ENCODE measurements at places on chromosomes 11 and 22.

DNA sequence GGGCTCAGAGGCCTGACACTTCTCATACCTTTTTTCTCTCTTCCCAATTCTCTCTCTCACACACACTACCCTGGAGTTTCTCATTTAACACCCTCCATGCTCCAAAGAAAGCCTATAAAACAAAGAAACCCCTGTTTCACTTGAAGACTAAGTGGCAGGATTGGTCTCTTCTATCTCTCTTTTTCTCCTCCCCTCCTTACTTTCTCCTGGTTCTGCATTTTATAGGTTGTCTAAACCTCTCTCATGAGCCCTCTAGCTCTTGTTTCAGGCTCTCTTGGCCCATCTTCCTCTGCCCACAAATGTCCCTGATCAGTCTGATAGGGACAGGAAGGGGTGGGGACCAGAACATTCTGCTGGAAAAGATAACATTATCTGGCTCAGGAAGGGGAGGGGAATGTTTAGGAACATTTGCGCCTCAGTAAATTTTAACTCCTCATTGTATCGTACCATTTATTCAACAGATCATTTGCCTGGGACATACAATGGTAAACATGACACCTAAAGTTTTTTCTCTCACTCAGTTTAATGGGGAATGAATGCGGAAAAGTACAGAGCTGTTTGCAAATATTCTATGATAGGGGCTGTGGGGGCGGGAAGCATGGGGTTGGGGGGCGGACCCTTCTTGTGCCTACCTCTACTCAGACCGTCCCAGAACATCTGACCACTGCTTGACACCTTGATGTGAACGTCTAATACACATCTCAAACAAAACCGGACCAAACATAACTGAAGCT is 10.8 kb downstream of the CRYBA4 start:
- no peak overlapping the region for H3K4me3 ChIP-seq
- no peak for DNase-seq
- H3K4me1 ChIP-seq, result peaks cover 14% of the 10 kb centered on the region
- H3K36me3 ChIP-seq, result no peaks in the 10 kb centered on the region
- H3K27ac ChIP-seq, result no peak overlapping the region

DNA sequence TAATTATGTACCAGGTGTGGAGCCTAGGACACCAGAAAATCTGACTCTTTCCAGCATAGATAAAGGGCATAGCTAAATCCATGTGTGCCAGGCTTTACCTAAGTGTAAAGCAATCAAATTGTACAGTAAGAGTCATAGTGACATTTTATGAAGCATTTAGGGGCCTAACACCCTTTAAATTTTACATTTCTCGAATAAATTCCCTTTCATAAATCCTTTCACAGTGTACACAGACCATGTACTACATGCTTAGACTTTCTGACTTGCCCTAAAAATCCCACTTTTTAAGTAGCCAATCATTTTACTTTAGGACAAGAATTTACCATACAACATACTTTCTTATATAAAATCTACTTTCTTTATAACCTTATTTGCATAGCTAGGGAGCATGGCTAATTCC is 727.6 kb upstream of the LUZP2 start:
- no peaks in the 10 kb centered on the region for H3K36me3 ChIP-seq
- no peaks in the 10 kb centered on the region for H3K27me3 ChIP-seq
- H3K27ac ChIP-seq, result no peak overlapping the region
- H3K4me1 ChIP-seq, result no peaks in the 10 kb centered on the region
- no peak overlapping the region for H3K4me3 ChIP-seq

DNA sequence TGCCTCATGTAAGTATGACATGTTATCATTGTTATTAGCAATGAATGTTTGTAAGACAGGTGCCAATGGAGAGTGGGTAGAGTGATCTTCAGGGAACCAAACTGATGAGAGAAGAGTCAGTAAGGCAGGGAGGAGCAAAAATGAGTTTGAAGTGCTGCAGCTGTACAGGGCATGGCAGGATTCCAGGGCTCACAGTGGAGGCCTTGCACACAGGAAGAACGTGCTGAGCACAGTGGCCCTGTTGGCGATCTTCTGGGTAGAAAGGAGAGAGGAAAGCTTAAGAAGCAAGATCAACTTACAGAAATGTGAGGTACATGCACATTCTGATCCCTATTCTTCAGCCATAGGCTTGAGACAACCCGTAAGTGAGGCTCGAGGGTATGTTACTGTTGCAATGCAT is 219.3 kb upstream of the TMEM45B start:
- H3K27me3 ChIP-seq, result no peaks in the 10 kb centered on the region
- no peaks in the 10 kb centered on the region for H3K36me3 ChIP-seq
- no peaks in the 10 kb centered on the region for H3K4me1 ChIP-seq
- H3K27ac ChIP-seq, result no peak overlapping the region

GRCh38 chr11:14380947-14381561 is 22.1 kb upstream of the RRAS2 start:
- H3K27me3 ChIP-seq, result no peaks in the 10 kb centered on the region
- peak; percentile 46 for DNase-seq
- H3K27ac ChIP-seq, result no peak overlapping the region
- no peaks in the 10 kb centered on the region for H3K36me3 ChIP-seq
- H3K4me3 ChIP-seq, result peak overlapping the region; percentile 55

DNA sequence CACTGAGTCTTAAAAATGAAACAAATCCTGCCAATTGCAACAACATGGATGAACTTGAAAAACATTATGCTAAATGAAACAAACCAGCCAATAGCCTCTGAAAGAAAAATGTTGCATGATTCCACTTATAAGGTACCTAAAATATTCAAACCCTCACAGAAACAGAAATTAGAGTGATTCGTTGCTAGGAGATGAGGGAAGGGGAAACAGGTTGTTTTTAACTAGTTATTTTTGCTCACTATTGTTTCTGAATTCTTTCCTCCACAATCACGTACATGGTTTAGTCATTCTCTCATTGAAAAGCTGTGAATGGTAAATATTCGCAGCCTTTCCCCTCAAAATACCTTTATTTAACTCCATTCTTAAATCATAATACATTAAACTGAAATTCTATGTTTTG is 14.0 kb upstream of the TYR start:
- H3K27ac ChIP-seq, result no peak overlapping the region
- no peak overlapping the region for H3K4me3 ChIP-seq
- no peaks in the 10 kb centered on the region for H3K27me3 ChIP-seq
- no peaks in the 10 kb centered on the region for H3K36me3 ChIP-seq
- H3K4me1 ChIP-seq, result no peaks in the 10 kb centered on the region

- H3K27ac ChIP-seq, result no peak overlapping the region
- H3K36me3 ChIP-seq, result no peaks in the 10 kb centered on the region
- no peaks in the 10 kb centered on the region for H3K4me1 ChIP-seq
- H3K4me3 ChIP-seq, result no peak overlapping the region
- no peaks in the 10 kb centered on the region for H3K27me3 ChIP-seq
These were observed 142.2 kb downstream of the HIPK3 start for GRCh38 chr11:33399421-33399820.

GRCh38 chr11:10955616-10956015 is 97.8 kb upstream of the ZBED5 start:
- DNase-seq, result no peak
- no peak overlapping the region for H3K4me3 ChIP-seq
- H3K36me3 ChIP-seq, result no peaks in the 10 kb centered on the region
- no peak overlapping the region for H3K27ac ChIP-seq
- no peaks in the 10 kb centered on the region for H3K4me1 ChIP-seq

DNA sequence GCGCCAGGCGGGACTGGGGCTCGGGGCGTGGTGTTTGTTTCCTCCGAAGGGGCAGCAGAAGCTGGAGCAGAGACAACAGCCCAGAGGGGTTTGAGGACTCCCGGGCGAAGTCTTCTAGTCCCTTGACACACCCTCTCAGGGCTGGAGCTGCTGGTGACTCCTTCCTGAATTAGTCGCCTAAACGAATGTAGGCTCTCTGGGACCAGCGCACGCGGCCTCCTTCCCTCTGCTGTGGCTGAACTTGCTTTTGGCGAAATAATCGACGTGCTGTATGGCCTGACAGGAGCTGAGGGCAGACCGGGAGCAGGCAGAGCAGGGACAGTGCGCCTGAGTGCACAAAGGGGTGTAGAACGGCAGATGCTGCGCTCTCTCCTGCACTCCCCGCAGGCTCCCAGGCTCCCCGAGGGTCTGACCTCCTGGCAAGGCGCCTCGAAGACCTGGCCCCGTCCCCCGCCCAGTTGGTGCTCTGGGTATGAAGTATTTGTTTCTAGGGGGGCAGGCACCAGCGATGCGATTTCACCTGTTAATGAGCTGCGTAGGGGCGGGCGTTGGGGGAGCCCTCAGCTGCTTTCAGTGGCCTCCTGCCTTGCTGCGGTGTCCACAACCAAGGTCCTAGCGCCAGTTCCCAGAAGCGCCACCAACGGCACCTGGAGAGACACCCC is 5.3 kb downstream of the SLC17A6 start:
- H3K27me3 ChIP-seq, result no peaks in the 10 kb centered on the region
- no peak for DNase-seq
- H3K27ac ChIP-seq, result no peak overlapping the region
- no peak overlapping the region for H3K4me3 ChIP-seq

DNA sequence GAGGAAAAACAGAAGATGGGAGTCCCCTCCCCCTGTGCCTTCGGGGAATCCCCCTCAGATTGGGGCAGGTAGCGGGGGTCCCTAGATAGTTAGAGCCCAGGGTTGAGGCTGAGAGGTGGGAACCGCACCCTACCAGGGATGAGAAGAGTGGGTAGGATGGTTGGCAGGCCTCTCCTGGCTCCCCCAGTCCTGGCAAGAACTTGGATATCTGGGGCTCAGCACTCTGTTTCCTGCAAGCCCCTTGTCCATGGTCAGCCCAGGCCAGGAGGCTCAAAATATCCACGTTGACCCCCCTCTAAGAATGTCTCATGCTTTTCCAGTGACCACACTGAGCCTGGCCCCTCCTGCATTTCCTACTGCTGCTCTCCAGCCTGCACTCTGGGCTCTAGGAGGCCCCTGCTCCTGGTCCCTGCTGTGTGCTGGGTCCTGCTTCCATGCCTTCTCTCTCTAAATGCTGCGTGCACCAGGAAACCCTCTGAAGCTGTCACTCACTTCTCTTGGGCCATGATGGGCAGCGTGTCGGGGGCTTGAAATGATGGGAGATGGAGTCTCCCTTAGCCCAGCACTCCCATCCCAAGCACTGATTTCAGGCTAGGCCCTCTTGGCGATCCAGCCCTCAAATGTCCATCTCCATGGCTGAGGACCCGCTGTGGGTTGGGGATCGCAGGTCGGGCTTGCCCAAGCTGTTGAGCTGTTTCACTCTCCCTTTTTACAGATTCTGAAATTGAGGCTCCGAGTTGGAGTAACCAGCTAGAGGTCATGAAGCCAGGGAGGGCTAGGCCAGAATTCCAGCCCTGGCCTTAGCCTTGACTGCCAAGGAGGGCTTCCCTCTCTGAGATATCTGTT is 2.0 kb downstream of the MAP3K11 start:
- peaks cover 11% of the 10 kb centered on the region for H3K4me1 ChIP-seq
- no peak overlapping the region for H3K4me3 ChIP-seq
- no peaks in the 10 kb centered on the region for H3K27me3 ChIP-seq
- DNase-seq, result no peak
- H3K27ac ChIP-seq, result no peak overlapping the region
- no peaks in the 10 kb centered on the region for H3K36me3 ChIP-seq

- no peak overlapping the region for H3K4me3 ChIP-seq
- no peak for DNase-seq
- no peaks in the 10 kb centered on the region for H3K36me3 ChIP-seq
- H3K27ac ChIP-seq, result no peak overlapping the region
- H3K4me1 ChIP-seq, result peaks cover 15% of the 10 kb centered on the region
- no peaks in the 10 kb centered on the region for H3K27me3 ChIP-seq
These were observed 60.7 kb downstream of the STK33 start for GRCh38 chr11:8533332-8533731.

- H3K4me1 ChIP-seq, result no peaks in the 10 kb centered on the region
- no peaks in the 10 kb centered on the region for H3K27me3 ChIP-seq
- H3K4me3 ChIP-seq, result no peak overlapping the region
- H3K36me3 ChIP-seq, result no peaks in the 10 kb centered on the region
- no peak overlapping the region for H3K27ac ChIP-seq
- DNase-seq, result no peak
These were observed 4.6 kb downstream of the TMPRSS5 start for GRCh38 chr11:113701491-113701890.

- peaks cover 36% of the 10 kb centered on the region for H3K4me1 ChIP-seq
- H3K4me3 ChIP-seq, result peak overlapping the region; percentile 91
- H3K36me3 ChIP-seq, result no peaks in the 10 kb centered on the region
- H3K27me3 ChIP-seq, result no peaks in the 10 kb centered on the region
- peak overlapping the region; percentile 99 for H3K27ac ChIP-seq
These were observed 615 bp downstream of the POLD4 start for GRCh38 chr11:67352546-67353316.

- H3K27me3 ChIP-seq, result no peaks in the 10 kb centered on the region
- H3K27ac ChIP-seq, result no peak overlapping the region
- no peaks in the 10 kb centered on the region for H3K36me3 ChIP-seq
- no peak overlapping the region for H3K4me3 ChIP-seq
- H3K4me1 ChIP-seq, result no peaks in the 10 kb centered on the region
These were observed 46.8 kb downstream of the BBOX1 start for GRCh38 chr11:27087432-27087831.

DNA sequence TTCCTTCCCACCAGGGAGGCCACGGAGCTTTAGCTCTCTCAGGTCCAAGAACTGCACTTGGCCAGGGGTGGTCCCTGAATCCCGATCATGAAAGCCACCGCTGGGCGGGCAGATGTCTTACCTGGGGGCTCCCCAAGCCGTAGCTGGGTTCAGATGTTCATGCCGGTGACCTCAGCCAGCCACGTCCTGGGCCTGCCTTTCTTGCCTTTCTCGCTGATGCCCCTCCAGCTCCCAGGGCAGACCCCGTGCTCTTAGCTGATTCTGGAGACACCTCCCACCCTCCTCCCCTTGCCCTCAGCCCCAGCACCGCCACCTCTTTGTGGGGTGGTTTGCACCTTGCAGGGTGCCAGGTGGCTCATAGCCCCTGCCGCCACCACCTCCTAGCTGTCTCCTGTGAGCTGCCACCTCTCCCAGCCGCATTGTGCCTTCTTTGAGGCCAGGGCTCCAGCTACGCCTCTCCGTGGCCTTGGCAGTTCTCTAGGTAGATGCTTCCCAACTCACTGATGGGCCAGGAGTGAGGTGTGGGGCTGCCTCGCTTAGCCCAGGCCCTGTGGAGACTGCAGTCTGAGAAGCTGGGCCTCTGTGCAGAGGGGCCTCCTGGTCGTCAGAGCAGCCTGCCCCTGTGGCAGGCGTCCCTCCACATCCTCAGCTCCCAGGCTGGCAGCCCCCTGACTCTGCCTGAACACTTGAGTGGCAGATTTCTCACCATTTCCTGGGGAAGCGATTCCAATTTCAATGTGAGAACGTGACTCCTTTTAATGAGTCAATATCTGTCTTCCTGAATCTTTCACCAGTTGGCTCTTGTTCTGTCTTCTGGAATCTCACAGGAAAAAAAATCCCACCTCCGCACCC is 97.6 kb upstream of the B3GAT1 start:
- H3K4me3 ChIP-seq, result no peak overlapping the region
- no peaks in the 10 kb centered on the region for H3K27me3 ChIP-seq

DNA sequence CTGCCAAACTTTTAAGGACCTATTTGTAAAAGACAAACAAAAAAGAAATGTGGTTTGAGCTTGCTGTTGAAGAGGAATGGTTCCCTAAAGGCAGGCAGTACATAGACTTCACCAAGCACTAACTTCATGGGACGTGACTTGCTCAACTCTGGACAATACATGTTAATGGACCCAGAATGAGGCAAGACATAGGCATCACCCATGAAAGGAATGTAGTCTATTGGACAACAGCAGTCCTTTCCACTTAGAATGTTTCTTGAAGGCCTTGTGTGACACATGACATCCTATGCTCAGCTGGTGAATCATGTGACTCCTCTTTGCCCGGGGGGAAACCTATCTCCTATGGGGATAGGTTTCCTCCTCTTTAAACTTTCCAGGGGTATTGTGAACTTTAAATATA is 246.4 kb upstream of the BLID start:
- no peaks in the 10 kb centered on the region for H3K4me1 ChIP-seq
- H3K36me3 ChIP-seq, result no peaks in the 10 kb centered on the region
- no peak overlapping the region for H3K27ac ChIP-seq
- DNase-seq, result no peak

- DNase-seq, result peak; percentile 61
- H3K27me3 ChIP-seq, result no peaks in the 10 kb centered on the region
- no peak overlapping the region for H3K27ac ChIP-seq
- no peaks in the 10 kb centered on the region for H3K4me1 ChIP-seq
- H3K4me3 ChIP-seq, result no peak overlapping the region
These were observed 179.0 kb downstream of the GRM5 start for GRCh38 chr11:88886796-88887195.

Measured in MM.1S (cell line).